Dermis blood vessel endothelial cell (primary cell): ENCODE measurements at places on chromosomes 5 and 9. TPM values are rescaled to one million over a fixed set of nuclear protein-coding genes. Genes with fewer than 3 reads are reported as not detected.

The ADCY2 gene
- not detected in 2 replicates for total RNA-seq

The SCGB3A2 gene
- total RNA-seq = not detected in 2 replicates

The GGTA1 gene
- total RNA-seq = 6.2 and 8.7 TPM in 2 replicates

The PRDM9 gene
- not detected in 2 replicates for total RNA-seq

The ACTBL2 gene
- total RNA-seq = 0.05 and 0.17 TPM in 2 replicates

The NUP155 gene
- 31.1 and 55.4 TPM in 2 replicates for total RNA-seq

The IFNA4 gene
- total RNA-seq = not detected in 2 replicates

The PTTG1 gene
- 60.4 and 190 TPM in 2 replicates for total RNA-seq

The SEPTIN8 gene
- 61.3 and 67.4 TPM in 2 replicates for total RNA-seq

The SPARC gene
- total RNA-seq = 756 and 1,107 TPM in 2 replicates

The SLC46A2 gene
- total RNA-seq = not detected in 2 replicates

The RGS7BP gene
- 0.17 and 0.19 TPM in 2 replicates for total RNA-seq

The CCL19 gene
- not detected in 2 replicates for total RNA-seq

The ZNF366 gene
- total RNA-seq = 13.3 and 17.0 TPM in 2 replicates

The SPOCK1 gene
- 1.0 and 7.0 TPM in 2 replicates for total RNA-seq

The IL3 gene
- not detected in 2 replicates for total RNA-seq

The PGM5 gene
- total RNA-seq = 110 and 128 TPM in 2 replicates

The DND1 gene
- 0.14 and 0.68 TPM in 2 replicates for total RNA-seq
